ENCODE measurements at places on chromosomes 3 and 15. TPM values are rescaled to one million over a fixed set of nuclear protein-coding genes. Genes with fewer than 3 reads are reported as not detected.

ZNF860 gene
- total RNA-seq = 0.17 TPM

SCN11A gene
- not detected for total RNA-seq

GASK1A gene
- 1.2 TPM for total RNA-seq

SKOR1 gene
- total RNA-seq = not detected

ACAN gene
- total RNA-seq = under 0.01 TPM

FAM107A gene
- 1.3 TPM for total RNA-seq
